ENCODE measurements at places on chromosomes 7 and 10.

GRCh38 chr10:106487726-106488125 is 676.8 kb downstream of the SORCS1 start:
- no peak for DNase-seq

DNA sequence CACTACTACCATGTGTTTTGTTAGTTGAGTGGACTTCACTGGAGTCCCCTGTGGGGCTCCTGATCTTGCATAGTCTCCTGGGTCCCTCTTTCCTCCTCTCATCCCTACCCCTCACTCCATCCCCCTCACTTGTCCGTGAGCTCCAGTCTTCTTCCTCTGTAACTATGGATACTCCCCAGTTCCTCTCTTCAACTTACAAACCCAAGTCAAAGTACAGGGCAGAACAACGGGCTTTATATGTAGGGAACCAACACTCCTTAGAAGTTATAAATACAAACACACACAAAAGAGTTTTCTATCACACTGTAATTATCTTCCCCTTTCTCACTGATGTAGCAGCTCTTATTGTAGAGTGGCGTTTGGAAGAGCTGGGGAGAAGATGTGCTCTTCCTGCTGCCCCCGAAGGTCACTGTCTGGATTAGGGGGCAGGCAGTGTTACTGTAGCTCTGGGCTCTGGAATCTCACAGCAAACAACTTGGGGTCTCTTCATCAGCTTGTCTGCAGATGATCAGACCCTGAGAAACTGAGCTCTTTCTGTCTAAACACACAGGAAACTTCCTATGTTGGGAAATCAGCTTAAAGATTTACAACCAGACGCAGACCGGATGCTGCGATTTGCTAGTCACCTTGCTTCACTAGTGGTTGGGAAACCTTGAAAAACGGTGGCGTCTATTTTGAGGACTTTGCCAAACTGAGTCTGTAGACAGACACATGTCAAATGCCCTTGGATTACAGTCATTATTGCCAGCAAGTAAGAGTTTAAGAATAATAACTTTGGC is 13.6 kb downstream of the SNX10 start:
- no peak for DNase-seq

- DNase-seq: no peak
Measured at GRCh38 chr7:153522261-153522660, 529.9 kb upstream of the DPP6 start.

DNA sequence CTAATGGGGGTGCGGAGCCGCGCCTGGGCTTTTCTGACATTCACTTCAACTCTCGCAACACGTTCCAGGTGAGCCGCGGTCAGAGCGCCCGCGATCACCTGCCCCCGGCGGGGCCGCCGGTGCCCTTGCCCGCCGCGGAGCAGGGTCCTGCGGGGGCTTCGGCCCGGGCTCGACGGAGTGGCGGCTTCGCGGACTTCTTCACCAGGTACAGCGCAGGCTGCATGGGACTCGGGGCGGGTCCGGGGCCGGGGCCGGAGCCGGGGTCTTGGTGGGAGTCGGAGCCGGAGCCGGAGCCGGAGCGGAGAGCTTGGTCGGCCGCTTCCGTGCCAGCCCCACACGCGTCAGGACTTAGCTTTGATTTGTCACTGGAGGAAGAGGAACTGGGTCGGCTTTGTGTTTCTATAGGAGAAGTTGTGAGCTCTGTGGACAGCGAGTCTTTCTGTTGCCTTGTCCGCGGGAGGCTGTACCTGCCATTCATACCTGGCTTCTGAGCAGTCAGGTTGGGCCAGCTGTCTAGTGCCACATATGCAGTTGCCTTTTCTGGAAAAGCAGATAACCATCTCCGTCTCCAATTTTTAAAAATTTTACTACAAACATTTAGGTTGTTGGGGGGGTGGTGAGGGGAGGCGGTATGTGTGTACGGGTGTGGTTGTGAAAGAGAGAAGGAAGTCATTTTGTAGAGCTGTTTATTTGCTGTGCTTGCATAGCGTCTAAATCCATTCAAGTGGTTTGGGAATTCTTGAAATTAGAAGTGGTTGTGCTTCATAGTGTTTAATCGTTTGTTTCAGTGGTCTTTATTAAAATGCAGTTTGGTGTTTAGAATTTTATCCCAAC is 1.3 kb downstream of the TBC1D12 start:
- DNase-seq: peak; percentile 24

- no peak for DNase-seq
Measured at GRCh38 chr10:96834120-96834519, 2.0 kb downstream of the LCOR start.

DNA sequence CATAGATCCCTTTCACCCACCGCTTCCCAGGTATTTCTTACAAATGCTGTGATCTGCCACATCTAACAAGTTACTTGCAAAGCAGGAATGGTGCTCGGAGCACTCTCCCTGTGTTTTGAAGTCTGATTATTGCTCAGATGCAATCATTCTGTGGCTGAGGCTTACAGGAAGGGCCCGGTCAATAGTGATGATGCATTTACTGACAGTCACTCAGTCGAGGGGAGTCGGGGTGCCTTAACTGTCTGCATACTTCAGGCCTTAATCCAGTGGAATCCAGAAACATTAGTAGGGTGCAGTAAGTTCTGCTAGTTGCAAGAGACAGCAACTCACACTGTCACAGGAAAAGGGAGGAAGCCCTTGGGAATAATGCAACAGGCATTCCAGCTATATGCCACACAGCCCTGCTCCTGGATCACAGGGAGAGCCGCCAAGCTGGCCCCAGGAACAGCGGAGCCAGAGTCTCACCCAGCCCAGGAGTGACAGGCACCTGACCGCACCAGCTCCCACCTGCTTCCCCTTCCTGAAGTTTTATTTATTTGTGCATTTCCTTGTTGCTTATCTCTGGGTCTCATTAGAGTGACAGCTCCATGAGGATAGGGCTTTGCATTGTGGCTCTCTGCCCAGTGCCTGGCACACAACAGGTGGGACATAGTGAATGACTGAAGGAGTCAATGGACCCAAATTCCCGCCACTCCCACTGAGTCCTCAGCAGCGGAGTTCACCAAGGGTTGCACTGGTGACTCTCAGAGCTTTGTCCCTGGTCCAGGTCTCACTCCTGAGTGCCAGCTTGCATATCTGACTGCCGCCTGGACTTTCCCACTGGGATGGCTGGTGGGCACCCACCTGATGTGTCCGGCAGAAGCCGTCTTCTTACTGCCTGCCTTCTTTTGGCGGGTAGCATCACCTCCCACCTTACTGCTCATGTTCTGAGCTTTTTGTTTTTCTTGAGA is 212.5 kb upstream of the SH2B2 start:
- no peak for DNase-seq

GRCh38 chr7:5425507-5426225 is 2.0 kb upstream of the TNRC18 start:
- DNase-seq: peak; percentile 74

DNA sequence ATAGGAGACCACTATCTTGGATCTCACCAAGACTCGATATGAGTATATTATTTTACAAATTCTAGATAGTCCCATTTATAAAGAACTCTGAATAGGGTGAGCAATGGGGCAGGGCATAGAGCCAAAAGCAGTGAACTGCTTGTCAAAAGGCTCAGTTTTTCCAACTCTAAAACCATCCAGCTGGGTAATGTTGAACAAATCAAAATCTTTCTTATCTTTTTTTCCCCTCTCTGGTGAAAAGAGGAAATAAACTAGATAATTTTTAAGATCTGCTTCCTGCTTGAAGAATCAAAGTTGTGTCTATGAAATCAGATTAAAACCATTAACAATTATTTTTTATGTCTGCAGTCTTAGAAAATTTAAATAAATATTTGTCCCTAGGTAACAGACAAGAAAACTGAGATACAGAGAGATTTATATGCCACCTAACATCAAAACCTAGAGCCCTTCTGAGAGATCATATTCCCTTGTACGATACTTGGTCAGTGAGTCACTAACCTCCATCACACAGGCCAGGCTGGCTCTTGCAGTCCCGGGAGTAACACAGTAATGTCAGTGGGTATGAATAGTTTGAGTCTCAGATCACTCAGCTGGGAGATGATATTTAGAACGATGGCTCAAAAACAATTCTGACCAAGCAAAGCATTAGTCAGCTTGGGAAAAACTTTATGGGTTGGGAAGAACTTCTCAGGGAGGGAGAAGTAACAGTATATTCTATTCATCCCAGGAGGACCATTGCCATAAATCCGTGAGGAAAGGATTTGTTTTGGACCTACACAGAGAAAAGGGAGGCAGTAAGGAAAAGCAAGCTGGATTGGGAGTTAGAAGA is 178.8 kb downstream of the REEP3 start:
- DNase-seq: no peak

GRCh38 chr7:137298464-137298794 is 45.1 kb downstream of the PTN start:
- DNase-seq: no peak

DNA sequence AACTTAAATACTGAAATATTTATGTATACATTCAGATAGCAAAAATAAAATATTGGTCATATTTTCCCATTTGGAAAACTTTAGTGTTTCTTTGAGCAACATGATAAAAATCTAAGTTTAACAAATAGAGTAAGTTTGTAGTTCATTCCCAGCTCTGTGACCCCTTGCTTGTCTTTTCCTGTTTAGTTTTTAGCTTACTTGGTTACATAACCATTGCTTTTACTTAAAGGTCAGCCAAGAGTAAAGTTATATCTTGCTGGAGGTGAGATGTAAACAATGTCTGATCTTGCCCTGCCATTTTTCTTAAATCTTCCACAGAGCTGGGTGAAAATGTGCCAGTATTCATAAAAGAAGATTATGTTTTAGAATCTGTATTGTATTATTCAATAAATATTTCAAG is 46.7 kb upstream of the MDFIC start:
- DNase-seq: no peak

DNA sequence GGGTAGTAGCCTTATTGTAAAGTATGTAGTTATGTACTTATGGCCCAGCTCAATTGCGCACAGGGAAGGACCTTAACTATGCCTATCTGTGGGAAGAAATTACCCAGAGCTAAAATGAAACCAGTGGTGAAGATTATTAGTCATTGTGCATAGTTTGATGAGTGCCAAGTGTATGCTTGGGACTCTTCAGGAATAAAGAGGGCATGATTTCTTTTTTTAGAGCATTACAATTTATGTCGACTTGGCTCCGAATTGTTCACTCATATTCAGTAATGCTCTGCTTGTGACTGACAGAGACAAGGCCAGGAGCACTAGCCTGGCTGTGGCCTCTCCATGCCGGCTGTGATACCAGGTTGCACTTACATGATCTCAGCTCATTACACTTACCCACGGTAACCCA is 269.5 kb downstream of the TRIL start:
- DNase-seq: no peak

Measured in mesothelial cell of epicardium (in vitro differentiated cells).